Esophagus squamous epithelium (tissue), 5 donors: ENCODE measurements at places on chromosomes 3 and 15. TPM values are rescaled to one million over a fixed set of nuclear protein-coding genes. Genes with fewer than 3 reads are reported as not detected.

DNA sequence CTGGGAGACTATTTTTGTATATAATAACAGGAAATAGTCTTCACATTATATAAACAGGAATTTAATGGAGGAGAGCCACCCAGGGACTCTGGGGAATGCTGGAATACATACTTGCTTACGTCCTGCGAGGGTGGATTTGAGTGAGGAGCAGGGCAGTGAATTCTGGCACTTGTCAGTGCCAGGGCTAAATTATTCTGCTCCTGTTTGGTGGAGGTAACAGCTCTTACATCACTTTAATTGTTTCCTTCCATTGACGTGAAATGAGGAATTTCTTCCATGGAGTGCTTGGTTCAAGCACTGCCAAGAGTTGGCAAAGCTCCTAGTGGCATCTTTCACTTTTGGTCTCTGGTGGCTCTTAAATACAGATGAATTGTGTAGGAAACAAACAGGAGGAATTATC is 94.1 kb upstream of the GOLGA8J start:
- no peak for DNase-seq

DNA sequence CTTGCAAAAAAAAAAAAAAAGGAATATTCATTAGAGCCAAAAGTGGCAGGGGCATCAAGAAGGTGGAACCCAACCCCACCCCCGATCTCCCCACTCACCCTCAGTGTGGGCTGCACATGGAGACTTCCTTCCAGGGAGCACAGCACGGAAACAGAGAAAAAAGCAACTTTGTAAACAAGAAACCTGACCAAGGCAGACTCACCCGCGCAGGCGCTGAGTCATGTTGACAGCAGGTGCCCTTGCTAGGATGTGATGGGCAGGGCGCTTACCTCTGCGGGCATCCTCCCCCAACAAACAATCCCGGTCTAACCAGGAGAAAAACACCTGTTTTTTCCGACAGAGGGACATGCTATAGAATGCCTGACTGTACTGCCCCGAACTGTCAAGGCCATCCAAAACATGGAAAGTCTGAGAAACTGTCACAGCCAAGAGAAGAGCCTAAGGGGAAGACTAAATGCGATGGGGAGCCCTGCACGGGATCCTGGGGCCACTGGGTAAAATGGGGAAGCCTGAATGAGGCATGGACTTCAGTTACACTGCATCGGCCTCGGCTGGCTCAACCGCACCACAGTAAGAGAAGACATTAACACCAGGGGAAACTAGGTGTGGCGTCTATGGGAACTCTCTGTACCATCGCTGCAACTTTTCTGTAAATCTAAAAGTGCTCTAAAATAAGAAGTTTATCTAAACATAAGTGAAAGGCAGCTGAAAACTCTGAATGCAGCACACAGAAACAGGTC is 66.7 kb upstream of the GATA2 start:
- no peak for DNase-seq

- no peak for DNase-seq
Observed at GRCh38 chr3:66386925-66387650, 113.7 kb downstream of the LRIG1 start.

The TM4SF18 gene
- 0.95 TPM for total RNA-seq

The ANKRD63 gene
- not detected for total RNA-seq

DNA sequence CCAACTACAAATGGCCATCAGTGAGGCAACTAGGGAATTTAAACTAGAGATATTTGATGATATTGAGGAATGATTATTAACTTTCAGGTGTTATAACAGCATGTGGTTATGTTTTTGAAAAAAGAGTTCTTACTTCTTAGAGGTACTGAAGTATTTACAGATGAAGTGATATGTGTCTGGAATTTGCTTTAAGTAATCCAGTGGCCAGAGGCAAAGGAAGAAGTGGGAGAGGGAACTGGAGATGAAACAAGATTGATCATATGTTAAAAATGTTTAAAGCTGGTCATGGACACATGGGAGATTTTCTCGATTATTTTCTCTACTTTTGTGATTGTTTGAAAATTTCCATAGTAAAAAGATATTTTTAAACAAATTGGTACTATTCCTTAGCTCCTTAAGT is 53.3 kb upstream of the SLCO2A1 start:
- no peak for DNase-seq

The SPATA12 gene
- not detected for total RNA-seq

GRCh38 chr3:114892880-114893279 is 254.2 kb downstream of the ZBTB20 start:
- no peak for DNase-seq

GRCh38 chr15:74780523-74781430 is 1.1 kb upstream of the CSK start:
- no peak for DNase-seq

DNA sequence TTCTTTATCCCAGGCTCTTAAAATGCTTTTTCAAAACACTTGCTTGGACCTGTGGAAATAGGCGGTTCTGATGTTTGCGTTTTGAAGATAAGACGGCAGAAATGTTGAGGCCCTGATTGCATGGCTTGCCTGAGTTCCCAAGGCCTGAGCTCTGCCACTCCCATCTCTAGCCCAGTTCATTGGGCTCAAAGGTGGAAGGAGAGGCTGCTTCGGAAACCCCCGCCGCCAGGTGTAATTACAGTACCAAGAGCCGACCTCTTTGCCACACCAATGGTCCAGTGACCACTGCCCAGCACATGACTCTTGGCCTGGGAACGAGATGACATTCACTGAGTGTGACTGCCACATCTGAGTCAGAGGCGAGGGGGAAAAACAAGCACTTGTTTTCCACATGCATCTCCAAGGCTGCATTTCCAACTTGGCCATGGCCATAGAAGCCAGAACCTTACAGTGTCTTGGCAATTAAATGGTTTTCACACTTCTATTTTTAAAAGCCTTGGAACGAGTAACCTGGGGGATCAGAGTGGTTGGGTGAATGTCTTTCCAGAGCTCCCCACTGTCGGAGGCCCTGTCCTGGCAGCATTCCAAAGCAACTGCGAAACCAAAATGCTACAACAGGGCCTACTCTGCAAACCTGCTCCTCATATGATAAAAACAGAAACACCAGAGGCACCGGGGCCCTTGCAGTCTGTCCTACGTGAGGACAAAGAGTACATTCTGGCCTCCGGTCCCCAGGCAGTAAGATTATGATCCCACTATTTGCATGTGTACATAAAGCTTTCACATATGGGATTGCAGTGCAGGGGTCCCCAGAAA is 63.8 kb upstream of the CGNL1 start:
- DNase-seq = no peak

The EPHB1 gene
- total RNA-seq = 0.08 TPM

- DNase-seq = no peak
Observed at GRCh38 chr15:72781631-72782030, 1.9 kb downstream of the ADPGK start.

GRCh38 chr3:41863024-41863423 is 98.9 kb downstream of the ULK4 start:
- no peak for DNase-seq

GRCh38 chr3:50320853-50321335 is 1.7 kb downstream of the HYAL2 start:
- no peak for DNase-seq

DNA sequence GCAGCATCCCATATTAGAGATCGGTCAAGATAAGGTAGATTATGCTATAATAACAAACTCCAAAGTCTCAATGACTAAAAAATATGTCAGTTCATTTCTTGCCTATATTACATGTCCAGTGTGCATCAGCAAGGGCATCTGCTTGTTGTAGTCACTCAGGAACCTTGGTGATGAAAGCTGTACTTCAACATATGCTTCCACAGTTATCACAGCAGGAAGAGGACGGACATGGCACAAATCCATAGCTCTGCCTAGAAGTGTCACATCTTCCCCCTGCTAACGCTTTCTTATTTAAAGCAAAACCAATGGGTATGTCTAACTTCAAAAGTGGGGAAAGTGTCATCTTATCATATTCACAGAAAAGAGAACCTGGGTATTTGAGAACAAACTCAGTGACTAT is 20.0 kb upstream of the PIAS1 start:
- no peak for DNase-seq

DNA sequence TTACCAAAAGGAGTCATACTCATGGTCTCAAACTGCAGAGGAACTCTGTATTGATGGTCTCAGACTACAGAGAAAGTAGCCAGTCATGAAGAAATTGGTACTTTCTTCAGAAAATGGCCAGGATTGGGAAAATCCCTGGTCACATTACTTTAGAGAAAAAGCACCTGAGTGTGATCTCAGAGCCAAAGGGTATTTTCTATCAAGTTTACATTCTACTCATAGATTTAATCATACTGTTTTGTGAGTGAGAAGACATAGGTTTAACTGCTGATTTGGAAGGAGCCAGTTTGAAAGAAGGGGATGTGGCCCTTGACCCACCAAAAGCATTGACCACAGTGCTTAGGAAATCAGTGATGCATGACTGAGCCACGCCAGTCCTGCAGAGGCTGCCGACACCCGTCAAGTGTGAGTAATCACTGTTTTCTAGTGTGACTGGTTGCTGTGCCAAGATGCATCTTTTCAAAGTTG is 203.6 kb downstream of the AKAP13 start:
- no peak for DNase-seq

- DNase-seq = no peak
Observed at GRCh38 chr3:25306705-25307104, 121.4 kb upstream of the RARB start.

The CIP2A gene
- total RNA-seq = 5.1 TPM

GRCh38 chr3:189389346-189389745 is 217.6 kb downstream of the TPRG1 start:
- no peak for DNase-seq

DNA sequence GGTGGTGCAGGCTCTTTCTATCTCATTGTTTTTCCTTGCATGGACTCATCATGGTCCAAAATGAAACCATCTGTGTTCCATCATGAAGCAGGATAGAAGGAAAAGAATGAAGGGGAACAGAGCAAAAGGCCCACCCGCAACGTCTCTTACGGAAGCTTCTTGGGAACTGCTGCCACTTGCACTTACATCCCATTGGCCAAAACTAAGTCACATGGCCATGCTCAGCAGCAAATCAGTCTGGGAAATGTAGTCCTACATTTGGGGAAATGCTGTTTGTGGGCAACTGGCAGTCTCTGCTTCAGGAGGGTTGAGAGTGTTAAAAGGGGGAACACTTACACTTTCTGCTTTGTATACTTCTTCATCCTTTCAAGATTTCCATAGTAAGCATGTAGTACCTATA is 191.6 kb downstream of the SV2B start:
- DNase-seq = no peak

- DNase-seq = no peak
Observed at GRCh38 chr3:108757404-108757982, at the start of gene RETNLB. RETNLB (minus strand) TSS chr3:108757410; CDS start chr3:108757185, 225 bp downstream.

- no peak for DNase-seq
Observed at GRCh38 chr3:149145356-149145755, 15.9 kb downstream of the HPS3 start.
